ENCODE measurements at places on chromosomes 3 and 15.

- ATAC-seq: no peak
Measured at GRCh38 chr3:108241721-108242120, 19.5 kb upstream of the IFT57 start.

- peak; percentile 34 for ATAC-seq
Measured at GRCh38 chr15:68609629-68610028, 30.8 kb downstream of the CORO2B start.

DNA sequence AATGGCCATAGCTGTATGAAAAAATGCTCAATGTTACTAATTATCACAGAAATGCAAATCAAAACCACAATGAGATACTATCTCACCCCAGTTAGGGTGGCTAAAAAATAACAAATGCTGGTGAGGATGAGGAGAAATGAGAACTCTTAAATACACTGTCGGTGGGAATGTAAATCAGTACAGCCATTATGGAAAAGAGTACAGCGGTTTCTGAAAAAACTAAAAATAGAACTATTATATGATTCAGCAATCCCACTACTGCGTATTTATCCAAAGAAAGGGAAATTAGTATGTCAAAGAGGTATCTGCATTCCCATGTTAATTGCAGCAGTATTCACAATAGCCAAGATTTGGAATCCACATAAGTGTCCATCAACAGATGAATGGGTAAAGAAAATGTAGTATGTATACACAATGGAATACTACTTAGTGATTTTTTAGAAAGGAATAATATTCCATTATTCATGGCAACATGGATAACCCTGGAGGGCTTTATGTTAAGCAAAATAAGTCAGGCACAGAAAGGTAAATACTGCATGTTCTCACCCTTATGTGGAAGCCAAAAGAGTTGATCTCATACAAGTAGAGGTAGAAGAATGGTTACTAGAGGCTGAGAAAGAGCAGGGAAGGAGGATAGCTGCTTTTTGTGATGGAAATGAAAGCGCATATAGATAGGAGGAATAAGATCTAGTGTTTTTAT, 35.0 kb downstream of the SERP1 start:
- ATAC-seq: no peak

DNA sequence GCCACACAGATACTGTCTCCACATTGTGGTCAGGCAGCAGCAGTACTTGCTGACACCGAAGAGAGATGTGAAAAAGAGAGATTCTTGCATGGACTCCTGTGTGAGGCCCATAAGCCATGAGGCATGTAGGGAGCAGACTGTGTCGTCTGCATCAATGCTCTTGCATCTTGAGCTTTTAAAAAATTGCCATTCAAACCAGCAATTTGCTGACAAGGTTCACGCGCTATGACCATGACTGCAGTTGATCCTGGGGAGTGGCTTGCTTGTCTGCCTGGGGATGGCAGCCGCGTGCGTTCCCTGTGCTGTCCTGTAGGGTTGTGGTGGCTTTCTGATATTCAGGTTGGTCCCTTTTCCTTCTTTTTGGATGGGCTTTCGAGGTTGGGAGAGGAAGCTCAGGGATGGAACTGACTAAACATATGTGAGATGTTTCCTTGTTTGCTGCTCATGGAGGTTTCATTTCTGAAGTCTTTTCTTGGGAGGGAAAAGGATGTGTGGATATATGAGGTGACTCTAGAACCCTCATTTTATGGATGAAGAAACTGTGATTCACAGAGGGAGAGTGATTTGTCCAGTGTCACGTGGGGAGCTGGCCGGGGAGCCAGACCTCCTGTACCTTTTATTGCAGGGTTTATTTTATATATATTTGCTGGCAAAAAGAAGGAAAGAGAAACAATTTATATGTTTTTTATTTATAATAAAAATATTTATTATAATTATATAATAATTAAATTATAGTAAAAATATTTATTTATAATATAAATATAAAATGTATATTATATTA, 48.6 kb downstream of the LPP start:
- ATAC-seq: no peak

- peak; percentile 47 for ATAC-seq
Measured at GRCh38 chr3:61805510-61806080, 244.2 kb downstream of the PTPRG start.

GRCh38 chr3:26588931-26589330, 33.6 kb upstream of the LRRC3B start:
- no peak for ATAC-seq

GRCh38 chr3:78825118-78825857, 942.5 kb downstream of the ROBO1 start:
- ATAC-seq: no peak
